ENCODE measurements at places on chromosomes 5 and 9.

DNA sequence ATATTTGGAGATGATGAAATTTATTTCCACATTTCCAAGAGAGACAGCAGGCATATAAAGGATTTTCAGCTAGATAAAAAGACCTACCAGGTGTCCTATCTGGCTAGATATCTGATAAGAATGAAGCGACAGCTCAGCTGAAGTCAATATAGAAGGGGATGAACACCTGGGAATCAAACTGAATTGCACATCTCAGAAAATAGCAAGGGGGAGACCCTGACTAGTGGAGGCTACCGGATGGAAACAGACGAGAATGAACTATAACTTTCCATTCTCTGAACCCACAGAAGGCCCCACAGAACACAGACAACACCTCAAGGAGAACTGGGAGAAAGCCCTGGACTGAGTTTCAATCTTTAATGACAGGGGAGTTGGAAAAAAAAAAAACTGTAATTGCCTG lies 51.1 kb downstream of the CPLANE1 start:
- DNase-seq = no peak

GRCh38 chr5:111165058-111165457 lies 59.1 kb upstream of the CAMK4 start:
- no peak for DNase-seq

- no peak for DNase-seq
These were observed at the start of gene GAPT for GRCh38 chr5:58491216-58491892. Gene GAPT (plus strand): TSS chr5:58491435. CDS start chr5:58494537, 3,102 bp downstream.

GRCh38 chr5:173314166-173314952 lies 13.9 kb downstream of the STC2 start:
- DNase-seq = no peak

DNA sequence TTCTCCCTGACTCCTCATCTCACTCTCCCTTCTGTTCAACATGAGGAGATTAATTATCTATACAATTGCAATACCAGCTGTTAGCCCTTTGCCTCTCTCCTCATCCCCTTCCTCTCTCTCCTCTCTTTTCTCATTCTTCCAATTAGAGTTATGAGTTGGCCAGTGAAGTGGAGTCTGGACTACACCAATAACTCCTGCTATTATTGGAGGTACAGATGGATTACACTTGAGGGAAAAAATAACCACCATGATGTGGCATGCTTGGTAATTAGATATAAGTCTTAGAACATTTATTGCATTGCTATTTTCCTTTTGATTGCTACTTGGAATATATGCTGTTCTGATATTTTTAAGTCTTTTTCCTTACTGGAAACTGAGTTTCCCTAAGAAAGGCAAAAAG lies 159.2 kb downstream of the FRMD3 start:
- DNase-seq = no peak

- DNase-seq = no peak
These were observed 78.9 kb downstream of the APBA1 start for GRCh38 chr9:69593301-69593700.

DNA sequence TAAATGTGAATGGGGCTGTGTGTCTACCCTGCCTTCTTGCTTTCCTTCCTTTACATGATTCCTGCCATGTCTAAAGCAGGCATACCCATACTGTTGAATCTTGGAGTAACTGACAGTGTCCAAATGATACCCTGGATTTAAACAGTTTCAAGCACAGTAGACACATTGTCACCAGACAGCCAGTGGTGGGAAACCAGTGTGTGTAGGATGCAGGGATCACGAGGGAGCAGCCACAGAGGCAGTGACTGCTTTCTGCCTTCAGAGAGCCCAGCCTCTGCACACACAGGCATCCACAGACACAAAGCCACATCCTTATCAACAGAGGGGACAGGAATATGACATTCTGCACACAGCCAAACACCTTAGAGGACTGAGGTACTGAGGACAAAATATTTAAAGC lies 184.2 kb upstream of the TBCA start:
- DNase-seq = no peak

- no peak for DNase-seq
These were observed 152.7 kb downstream of the ADCY2 start for GRCh38 chr5:7548596-7548995.

GRCh38 chr5:145936401-145937131 lies at the start of gene SH3RF2:
Gene SH3RF2 (plus strand): TSS chr5:145936578. CDS start chr5:145937929, 1,351 bp downstream.
- DNase-seq = peak; percentile 96

DNA sequence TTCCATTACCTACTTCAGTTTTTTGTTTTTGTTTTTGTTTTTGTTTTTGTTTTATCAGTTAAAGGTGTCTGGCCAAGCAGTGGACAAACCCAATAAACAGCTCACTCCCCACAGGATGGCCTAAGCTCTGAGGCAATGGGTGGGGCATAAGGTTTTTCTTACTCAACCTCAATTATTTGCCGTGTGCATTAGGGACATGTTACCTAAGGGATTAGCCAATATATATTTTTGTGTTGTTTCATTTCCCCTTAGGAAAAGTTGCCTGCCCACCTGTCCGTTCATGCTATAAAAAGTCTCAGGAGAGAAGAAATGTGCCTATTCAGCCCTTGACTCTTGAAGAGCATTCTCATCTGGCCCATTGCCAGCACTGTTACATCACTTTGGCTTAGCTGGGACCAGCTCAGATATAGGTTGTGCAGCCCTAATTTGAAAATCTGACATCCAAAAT lies 7.3 kb downstream of the SH3RF2 start:
- peak; percentile 55 for DNase-seq

- peak; percentile 41 for DNase-seq
These were observed 15.5 kb downstream of the TYRP1 start for GRCh38 chr9:12708562-12709298.

- no peak for DNase-seq
These were observed 54.7 kb downstream of the GADD45G start for GRCh38 chr9:89659473-89659872.

DNA sequence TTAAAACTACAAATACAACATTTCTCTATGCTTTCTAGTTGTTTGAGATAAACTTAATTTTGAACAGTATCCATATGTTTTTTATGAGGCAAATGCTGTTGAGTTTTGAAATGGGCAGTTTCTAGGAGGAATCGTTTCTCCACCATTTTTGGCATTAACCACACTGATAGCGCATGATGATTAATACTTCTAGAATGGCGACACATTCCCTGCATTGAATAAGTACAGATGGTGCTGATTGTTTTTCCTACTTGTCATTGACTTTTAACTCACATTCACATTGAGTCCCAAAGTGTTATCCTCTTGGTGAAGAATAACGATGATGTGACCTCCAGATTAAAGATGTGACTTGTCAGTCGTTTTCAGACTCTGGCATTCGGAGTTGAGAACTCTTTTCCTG lies 6.5 kb upstream of the CCDC192 start:
- peak; percentile 69 for DNase-seq

- no peak for DNase-seq
These were observed 27.5 kb downstream of the B4GALT1 start for GRCh38 chr9:33139421-33140228.

- DNase-seq = no peak
These were observed 11.9 kb downstream of the AGTPBP1 start for GRCh38 chr9:85729882-85730281.

GRCh38 chr9:117377046-117377445 lies 37.8 kb downstream of the ASTN2 start:
- no peak for DNase-seq

GRCh38 chr9:34374905-34375552 lies 1.7 kb downstream of the MYORG start:
- DNase-seq = no peak

DNA sequence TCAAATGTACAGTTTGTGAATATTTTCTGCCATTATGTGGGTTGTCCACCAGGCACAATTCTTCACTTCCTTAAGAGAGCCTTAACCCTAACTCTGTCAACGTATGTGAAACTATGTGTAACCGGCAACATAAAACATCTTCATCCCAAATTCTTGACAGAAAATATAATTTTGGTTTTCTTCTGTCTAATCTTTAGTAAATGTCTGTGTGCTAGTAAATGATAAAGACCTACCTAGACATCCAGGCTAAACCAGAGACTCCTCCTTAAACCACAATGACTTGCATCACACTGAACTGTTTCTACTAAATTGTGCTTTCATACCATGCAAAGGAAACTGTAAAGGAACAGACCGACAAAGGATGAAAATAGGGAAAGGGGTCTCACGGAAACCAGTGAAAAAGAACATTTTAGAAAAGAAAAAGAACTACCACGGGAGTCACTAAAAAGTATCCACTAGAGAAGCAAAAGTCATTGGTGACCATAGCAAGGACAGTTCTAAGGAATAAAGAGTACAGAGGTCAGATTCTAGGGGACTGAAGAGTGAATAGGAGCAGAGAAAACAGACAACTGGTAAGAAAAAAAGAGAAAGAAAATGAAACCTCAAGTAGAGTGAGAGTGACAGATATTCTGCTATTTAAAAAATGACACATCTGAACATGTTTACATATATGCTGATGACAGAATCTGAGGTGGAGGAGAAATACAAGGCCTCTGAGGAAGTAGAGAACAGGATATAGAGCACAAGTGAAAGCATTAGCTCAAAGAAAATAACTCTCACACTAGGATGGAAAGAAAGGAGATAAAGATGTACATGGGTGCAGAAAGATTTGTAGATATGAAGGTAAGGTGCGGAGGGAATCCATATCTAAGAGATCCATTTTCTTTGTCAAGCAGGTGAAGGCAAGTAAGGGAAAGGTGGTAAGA lies 49.4 kb downstream of the FNIP1 start:
- peak; percentile 42 for DNase-seq

DNA sequence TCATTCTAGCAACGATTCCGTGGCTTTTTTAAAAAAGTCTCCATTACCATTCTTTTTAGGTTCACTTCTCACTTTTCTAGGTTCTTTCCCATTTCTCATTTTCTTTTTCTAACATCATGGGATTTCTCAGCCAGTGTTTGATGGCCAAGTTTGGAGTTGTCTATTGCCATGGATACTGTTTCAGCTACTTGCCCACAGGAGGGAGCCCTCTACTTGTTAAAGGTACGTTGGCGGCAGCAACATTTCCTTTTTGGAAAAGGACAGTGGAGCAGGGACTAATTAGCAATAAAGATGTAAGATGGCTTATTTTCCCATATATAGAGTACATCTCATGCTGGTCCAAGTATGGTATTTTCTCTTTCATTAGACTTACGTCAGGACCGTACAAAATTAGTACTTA lies 2257.5 kb upstream of the C9orf72 start:
- DNase-seq = no peak

DNA sequence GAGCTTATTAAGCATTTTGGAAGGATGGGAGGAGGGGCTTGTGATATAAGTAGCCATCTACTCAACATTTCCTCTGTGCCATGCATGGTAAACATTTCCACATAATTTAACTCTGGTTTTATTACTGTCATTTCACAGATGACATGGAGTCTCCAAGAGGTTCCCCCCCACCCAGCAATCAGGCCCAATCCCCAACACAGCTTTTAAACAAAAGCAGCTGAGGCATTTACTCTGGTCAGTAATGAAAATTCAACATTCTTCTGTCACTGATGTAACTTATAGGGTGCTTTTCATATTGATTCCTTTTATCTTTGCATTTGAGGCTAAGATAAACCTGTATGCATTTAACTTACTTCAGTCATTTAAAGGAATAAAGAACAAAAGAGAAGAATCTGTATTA lies 128.1 kb downstream of the COL23A1 start:
- no peak for DNase-seq

DNA sequence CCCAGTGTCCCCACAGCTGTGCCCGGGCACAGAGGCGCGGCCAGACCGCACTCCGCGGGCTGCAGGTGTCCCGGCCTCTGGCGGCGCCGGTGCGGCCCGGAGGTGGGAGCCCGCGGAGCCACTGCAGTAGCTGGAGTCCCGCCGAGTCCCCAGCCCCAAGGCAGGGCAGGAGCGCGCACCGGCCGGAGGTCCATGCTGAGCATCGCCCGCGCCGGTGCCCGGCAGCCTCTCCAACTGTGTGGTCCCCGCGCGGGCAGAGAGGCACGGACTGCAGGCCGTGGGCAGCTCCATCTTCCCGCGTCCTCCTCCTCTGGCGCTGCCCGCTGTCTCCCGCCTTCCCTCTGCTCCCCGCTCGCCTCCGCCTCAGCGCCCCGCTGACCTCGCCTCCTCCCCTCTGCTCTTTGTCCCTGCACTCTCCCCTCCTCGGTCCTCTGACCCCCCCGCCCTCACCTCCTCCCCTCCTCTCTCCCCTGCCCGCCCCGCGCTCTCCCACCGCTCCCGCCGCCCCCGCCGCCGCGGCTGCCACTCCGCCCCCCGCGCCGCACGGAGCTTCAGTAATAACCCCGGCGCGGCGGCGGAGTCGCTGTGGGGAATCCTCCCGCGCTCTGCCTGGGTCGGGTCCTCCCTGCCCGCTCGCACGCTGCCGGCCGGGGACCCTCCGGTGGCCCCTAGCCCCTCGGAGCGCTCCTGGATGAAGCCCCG lies at the start of gene ADAMTS16:
Gene ADAMTS16, plus strand, starts transcription at position 554 of the 702 bp plus-strand sequence. Its CDS starts 138 bp downstream, at position 692.
- no peak for DNase-seq

DNA sequence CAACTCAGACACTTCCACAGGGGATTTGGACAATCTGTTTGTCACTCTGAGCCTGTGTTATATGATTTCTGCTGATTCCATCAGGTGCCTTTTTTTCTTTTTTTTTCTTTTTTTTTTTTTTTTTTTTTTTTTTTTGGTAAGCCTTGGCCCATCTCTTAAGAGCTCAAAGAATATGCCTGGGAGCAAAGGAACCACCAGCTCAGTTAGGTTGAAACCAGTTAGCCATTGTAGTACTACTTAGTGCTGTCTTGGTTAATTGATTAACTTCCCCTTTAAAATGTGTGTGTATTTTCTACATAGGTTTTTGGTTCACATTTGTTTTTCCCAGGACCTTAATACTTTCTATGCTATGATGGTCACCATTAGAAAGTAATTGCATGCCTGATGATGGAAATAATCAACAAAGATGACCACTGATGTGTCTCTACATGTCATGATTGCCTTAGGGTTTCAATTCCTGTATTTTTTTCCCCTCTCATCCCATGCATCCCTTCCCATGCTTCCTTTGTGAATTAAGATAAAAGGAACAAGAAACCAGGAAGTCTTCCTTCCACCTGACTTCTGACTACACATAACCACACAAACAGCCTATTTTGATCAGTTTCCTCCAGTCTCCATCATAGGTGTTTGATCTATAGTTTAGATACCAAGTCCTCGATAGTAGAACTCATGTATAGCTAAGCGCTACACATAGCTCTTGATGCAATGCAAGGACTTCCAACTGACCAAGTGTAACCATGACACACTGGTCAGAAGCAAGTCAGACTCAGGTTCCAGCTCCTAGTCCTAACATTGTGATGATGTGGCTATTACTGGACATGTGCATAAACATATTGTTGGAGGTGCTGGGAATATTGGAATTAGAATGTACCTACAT lies 306.1 kb downstream of the EFNA5 start:
- no peak for DNase-seq

GRCh38 chr5:124157320-124157719 lies 589.1 kb downstream of the ZNF608 start:
- DNase-seq = no peak

All from NCI-H226 (cell line).